ENCODE measurements at places on chromosomes 12 and 14.
A peak's percentile ranks its signal among the peaks of the same experiment; 100 is the strongest.

GRCh38 chr12:76830436-76830835 is 48.4 kb downstream of the CSRP2 start:
- DNase-seq: no peak

- no peak for DNase-seq
These were observed 35.0 kb downstream of the TMTC2 start for GRCh38 chr12:82721726-82722125.

DNA sequence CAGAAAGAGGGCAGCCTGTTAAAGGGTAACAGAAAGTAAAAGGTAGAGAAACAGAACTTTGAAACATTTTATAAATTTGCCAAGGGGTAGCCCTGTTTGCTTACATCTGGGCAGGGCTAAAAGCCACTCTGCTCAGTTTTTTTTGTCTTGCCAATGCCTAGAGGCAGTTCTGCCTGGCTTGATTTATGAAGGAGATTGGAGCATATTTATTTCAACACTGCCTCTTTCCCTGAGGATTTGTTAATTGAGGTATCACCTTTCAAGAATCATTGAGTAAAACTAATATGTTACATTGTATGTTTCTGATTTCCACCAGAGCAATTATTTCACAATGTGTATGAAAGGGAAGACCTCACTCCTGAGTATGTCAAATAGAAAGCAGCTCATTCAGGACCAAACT is 160.8 kb downstream of the GXYLT1 start:
- DNase-seq: no peak

GRCh38 chr12:52884526-52885293 is 20.2 kb downstream of the KRT8 start:
- peak; percentile 20 for DNase-seq

All from C1 segment of cervical spinal cord (tissue), 14 donors.